ENCODE measurements at places on chromosomes 11 and 22. TPM values are rescaled to one million over a fixed set of nuclear protein-coding genes. Genes with fewer than 3 reads are reported as not detected.
A peak's percentile ranks its signal among the peaks of the same experiment; 100 is the strongest.

Gene YDJC
- total RNA-seq: 48.8 TPM

Gene FZD4
- total RNA-seq: not detected

Gene ADM2
- 7.7 TPM for total RNA-seq

DNA sequence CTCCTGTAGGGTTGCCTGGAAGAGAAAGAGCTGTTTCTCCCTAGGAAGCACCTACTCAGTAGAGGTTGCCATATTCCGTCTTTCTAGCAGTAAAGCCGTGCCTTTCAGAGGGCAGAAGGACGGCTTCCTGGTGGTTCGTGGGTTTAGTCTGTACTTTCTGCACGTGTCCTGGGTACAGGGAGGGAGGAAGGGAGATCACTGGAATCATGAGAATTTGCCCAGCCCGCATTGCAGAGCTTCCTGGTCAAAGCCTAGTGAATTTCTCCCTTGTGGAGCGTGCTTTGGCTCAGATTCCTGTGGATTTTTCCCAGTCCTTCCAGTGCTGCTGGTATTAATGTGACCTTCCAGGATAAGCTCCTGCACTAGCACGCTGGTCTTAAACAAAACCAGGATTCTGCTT lies 44.9 kb downstream of the GRAMD1B start:
- no peaks in the 10 kb centered on the region for H3K36me3 ChIP-seq
- no peak overlapping the region for H3K4me3 ChIP-seq
- H3K4me1 ChIP-seq: peaks cover 6% of the 10 kb centered on the region
- DNase-seq: no peak

DNA sequence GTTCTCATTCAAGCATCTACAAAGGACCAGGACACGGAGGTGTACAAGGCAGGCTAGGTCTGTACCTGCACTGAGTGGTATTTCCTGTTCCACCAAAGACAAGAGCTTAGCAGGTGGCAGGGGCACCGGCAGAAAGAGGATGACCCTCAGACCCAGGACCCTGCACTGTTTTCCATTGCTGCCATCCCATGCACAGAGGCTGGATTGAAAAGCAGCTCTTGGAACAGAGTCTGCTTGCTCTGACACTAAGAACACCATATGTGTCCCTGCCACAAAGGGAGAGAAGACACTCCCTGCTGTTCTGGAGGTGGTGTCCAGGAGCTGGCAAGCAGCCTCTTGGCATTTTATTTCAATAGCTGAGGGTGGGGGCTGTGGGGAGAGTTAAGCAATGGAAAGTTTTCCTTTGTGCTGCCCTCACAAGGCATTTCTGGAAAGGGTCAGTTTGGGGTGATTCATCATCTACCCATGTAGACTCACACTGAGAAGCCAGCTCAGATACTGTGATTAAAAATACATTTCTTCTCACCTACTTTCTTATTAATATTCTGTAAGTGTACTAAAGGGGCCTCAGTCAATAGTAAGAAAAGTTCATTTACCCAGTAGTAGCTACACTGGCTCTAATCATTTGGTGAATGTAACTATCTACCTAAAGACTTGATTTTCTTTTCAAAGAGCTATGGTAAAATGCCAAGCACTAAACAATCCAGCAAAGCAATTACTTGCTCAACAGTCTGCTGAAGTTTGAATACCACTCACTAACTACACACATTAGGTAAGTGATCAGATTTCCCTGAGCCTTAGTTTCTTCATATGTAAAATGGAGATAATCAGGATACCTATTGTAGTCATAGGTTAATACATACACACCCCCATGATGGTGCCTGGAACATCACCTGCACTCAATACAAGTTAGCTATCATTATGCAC lies 55.2 kb downstream of the SLC1A2 start:
- no peaks in the 10 kb centered on the region for H3K4me1 ChIP-seq
- no peak overlapping the region for H3K27ac ChIP-seq
- H3K4me3 ChIP-seq: no peak overlapping the region
- H3K36me3 ChIP-seq: peaks cover 5% of the 10 kb centered on the region
- peaks cover 2% of the 10 kb centered on the region for H3K27me3 ChIP-seq

- no peak overlapping the region for H3K4me3 ChIP-seq
- H3K36me3 ChIP-seq: peaks cover 10% of the 10 kb centered on the region
- no peaks in the 10 kb centered on the region for H3K27me3 ChIP-seq
- peak; percentile 70 for DNase-seq
- peaks cover 6% of the 10 kb centered on the region for H3K4me1 ChIP-seq
Observed at GRCh38 chr22:17830043-17830961, 56.0 kb upstream of the BID start.

GRCh38 chr22:37100589-37101127 lies 8.9 kb downstream of the TMPRSS6 start:
- DNase-seq: no peak
- H3K4me3 ChIP-seq: no peak overlapping the region
- peaks cover 5% of the 10 kb centered on the region for H3K27me3 ChIP-seq
- H3K27ac ChIP-seq: no peak overlapping the region

All from naive thymus-derived CD8-positive, alpha-beta T cell (primary cell).